Mammary epithelial cell (primary cell): ENCODE measurements at places on chromosomes 7 and 10. TPM values are rescaled to one million over a fixed set of nuclear protein-coding genes. Genes with fewer than 3 reads are reported as not detected.

HOXA10 gene
- 4.2 TPM for total RNA-seq

PRF1 gene
- not detected for total RNA-seq

TSPAN33 gene
- 1.8 TPM for total RNA-seq

- no peak for DNase-seq
These were observed 118.5 kb downstream of the ARHGAP21 start for GRCh38 chr10:24605141-24605540.
